Tibial nerve (tissue), 4 donors: ENCODE measurements at places on chromosomes 1 and 21. TPM values are rescaled to one million over a fixed set of nuclear protein-coding genes. Genes with fewer than 3 reads are reported as not detected.

DNA sequence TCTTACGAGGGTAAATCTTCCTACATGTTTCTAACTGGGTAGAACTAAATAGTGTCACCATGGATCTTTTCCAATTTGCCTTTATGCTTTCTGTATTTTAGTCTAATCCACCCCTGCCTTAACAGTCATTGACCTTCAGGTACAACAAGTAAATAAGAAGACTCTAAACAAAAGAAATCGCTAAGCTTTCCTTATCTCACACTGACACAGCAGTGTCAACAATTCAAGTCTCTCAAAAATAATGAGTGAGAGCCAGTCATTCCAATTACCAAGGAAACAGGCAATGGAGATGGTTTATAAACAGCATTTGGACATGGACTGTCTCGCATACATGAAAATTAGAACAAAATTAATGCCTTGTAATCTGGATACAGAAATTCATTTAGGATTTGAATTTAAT is 365.8 kb downstream of the VAV3 start:
- DNase-seq = no peak

DNA sequence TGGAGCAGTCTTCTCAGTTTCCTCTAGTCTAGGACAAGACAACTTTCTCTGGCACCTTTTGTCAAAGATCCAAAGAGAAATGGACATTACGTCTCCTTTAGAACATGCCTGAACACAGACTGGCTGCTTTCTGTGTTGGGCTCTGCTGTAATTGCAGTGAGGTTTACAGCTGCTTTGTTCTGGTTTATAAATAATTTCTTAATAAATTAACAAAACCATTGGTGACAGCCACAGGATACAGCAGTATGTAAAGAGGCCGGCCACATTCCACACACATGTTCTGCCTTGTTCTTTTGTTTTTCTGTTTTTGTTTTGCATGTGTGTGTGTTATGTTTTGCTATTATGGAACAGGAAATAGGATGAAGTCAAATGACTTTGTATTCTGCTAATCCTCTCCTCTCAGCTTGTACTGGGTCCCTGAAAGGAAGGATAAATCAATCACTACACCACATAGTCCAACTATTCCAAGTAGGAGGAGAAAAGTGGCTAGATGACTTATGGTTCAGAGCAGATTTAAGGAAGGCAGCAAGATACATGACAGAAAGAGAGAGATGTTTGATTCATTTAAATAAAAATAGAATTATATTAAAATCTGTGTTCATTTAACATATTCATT is 161.5 kb upstream of the ESRRG start:
- no peak for DNase-seq

- DNase-seq = peak; percentile 64
Observed at GRCh38 chr1:64864018-64864940, 102.1 kb downstream of the JAK1 start.

DNA sequence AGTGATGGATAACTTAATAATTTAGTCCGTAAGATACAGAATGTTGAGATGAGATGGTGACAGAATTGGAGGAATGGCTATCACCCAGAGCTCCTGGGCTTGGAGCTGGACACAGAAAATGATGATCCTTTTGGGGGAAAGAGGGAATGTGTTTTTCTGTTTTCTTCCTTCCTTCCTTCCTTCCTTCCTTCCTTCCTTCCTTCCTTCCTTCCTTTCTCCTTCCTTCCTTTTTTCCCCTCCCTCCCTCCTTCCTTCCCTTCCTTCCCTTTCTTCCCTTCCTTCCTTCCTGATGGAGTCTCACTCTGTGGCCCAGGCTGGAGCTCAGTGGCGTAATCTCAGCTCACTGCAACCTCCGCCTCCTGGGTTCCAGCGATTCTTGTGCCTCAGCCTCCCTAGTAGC is 2.8 kb upstream of the GPR137B start:
- DNase-seq = no peak

DNA sequence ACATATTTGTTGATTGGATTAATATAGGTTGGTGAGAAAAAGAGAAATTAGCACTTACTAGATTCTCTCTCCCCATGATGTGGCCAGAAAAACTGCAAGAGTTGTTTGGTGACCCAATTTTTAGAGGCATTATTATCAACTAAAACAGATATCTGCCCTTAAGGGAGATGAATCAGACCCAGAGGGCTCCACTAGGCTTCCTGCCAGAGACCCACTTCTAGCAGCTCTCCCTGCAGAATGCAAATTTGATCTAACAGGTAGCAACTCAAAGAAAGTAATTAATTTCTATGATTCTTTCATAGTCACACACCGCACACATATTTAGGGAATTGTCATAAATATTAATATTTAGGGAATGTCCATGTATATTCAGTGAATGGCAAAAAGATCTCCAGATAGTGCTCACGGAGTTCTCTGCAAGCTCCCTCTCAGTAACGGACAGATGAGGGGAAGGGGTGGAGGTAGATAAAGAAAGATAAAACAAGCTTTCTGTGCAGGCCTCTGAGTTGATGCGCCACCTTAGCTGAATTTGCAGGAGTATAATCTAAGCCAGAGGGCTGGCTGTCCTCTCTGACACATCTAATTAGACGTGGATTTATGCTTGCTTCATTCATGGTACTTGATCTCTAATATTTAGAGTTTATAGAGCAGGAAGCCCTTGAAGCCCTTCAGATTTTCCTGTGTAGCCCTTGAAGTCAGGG is 84.1 kb upstream of the CCDC190 start:
- no peak for DNase-seq

GRCh38 chr1:46224966-46225365 is 21.8 kb downstream of the LURAP1 start:
- DNase-seq = no peak

The CLDN19 gene
- 183 TPM for total RNA-seq

GRCh38 chr21:41438425-41439113 is 12.5 kb downstream of the MX1 start:
- DNase-seq = no peak
